ENCODE measurements at places on chromosomes 2 and 18.

DNA sequence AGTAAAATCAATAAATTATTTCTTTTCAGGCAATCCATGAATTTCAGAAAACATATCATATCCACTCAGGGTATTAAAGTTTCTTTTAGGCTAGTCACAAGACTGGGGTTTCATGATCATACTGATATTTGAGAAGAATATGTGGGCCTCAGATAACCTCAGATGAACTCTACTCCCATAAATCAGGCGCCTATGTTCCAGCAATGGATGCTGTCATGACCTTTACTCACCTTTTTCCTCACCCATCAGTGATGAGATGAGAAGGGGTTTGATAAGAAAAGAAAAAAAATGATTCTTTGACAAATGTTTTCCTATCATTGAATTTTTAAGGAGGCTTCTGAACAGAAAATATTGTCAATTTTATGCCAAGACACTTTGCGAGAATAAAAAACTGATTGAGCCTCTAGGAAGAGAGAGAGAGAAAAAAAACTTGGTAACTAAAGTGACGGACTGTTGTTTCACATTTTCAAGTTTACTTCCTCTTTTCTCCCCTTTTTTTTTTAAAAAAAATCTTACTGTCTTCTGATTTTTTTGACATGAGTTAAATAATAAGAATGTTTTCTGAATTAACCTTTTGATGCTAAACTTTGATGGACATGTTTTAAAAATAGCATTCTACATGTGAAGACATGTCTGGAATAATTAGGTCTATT, 309.1 kb upstream of the MAP2 start:
- DNase-seq, result no peak

GRCh38 chr2:128300151-128301020, 18.3 kb downstream of the HS6ST1 start:
- DNase-seq, result no peak

GRCh38 chr2:237715459-237715947, 83.1 kb upstream of the RBM44 start:
- DNase-seq, result no peak

GRCh38 chr2:98524168-98524567, 79.5 kb downstream of the INPP4A start:
- no peak for DNase-seq

GRCh38 chr2:130825231-130825965, 11.3 kb upstream of the ARHGEF4 start:
- no peak for DNase-seq

GRCh38 chr2:176147210-176147799, 4.0 kb upstream of the HOXD4 start:
- DNase-seq, result no peak

DNA sequence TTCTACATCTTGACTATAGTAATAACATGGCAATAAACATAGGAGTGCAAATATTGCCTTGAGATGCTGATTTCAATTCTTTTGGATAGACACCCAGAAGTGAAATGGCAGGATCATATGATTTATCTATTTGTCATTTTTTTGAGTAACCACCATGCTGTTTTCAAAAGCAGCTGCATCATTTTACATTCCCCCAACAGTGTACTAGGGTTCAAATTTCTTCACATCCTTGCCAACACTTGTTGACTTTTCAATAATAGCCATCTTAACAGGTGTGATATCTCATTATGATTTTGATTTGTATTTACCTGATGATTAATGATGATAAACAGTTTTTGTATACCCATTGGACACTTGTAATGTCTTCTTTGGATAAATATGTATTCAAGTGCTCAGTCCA, 90.8 kb downstream of the STRADB start:
- DNase-seq, result no peak

- DNase-seq, result no peak
These were observed 250.9 kb downstream of the DSEL start for GRCh38 chr18:67265464-67266245.

DNA sequence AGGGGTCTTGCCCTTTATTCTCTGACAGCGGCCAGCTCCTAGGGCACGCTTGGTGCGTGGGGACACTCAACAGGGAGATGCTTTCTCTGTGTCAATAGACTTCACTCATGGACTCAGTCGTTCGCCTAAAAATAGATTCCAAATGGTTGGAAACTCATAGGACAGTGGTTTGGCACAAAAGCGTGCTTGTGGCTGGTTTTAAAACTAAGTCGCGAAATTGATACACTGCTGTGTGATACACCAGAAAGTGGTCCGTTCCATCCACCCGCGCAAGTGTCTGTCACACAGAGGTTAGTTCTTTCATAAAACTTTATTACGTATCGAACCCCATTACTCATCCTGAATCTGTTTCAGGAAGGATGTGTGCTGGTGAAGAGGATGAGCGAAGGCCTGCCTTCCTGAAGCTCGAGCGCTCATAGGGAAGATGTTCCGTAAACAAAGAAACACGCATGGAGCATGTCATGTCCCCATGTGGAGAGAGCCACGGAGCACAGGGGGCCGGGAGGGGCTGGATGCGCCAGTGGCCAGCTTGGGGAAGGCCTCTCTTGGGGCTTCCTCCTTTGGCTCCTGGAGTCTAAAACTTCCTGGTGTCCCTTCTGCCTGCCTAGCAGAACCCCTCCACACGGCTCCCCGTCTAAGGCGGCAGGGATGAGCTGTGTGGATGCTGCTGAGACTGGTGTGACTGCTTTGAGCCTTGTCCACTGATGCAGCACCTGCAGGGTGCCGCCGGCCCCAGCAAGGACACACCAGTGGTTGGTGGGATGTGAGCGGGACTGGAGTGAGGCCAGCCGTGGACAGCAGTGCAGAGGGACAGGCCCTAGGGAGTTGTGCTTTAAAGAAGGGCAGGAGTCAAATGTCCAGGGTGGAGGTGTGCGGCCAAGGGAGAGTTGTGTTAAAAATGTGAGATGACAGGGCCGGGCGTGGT, 207.2 kb downstream of the GBX2 start:
- DNase-seq, result peak; percentile 48

DNA sequence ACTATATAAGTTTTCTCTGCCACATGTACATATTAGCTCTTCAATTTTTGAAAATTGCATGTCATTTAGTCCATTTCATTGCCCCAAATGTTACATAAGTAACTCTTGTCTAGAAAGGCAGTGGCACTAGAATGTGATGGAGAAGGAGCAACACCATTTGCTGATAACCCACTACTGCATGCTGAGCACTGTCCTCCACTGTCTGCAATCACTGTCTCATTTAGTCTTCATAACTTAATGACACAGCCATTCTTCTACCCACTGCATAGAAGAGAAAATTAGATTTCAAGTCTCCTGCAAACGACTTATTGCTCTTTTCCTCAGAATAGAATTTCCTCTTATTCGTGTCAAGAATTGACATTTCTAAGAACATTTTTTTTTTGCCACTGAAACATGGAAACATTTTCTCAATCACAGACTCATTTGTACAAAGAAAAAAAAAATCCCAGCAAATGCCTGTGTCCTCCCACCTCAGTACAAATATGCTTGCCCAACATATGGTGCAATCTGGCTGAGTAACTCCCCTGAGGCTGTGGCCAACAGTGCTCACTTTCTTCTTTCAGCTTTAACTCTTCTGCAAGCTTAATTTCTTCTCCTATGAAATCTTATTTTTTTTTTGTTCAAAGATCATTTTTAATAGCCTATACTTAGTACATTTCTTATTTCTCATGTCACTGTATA, 768.6 kb upstream of the HS6ST1 start:
- DNase-seq, result no peak

DNA sequence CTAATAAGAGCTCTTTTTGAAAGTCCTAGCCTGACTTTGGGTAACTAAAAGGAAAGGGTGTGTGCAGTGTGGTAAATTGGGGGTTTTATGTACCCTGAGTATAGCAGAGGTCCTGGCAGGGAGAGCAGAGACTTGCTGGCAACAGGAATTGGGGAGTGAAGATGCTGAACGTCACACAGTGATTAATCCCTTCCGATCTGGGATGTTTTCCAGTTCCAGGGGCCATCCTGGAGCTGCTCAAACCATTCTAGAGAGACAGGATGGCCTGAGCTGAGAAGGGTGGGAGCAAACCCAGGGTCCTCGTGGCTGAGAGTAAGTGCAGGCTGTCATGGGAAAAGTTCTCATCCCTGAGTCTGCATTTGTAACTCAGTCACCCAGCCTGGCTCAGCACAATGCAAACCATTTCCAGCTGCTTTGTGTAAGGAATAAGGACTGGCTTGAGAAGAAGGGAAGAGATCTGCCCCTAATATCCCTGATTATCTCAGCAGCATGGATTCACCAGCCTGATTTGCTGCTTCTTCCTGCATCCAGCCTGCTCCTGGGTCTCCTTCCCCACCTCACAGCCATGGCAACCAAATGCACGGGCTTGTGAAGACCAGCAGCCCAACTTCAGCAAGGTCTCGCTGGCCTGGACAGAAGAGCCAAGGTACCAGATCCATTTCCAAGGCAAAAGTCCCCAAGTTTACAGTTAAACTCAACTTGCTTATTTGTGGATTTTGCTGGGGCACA, 47.1 kb upstream of the CELF4 start:
- DNase-seq, result no peak

DNA sequence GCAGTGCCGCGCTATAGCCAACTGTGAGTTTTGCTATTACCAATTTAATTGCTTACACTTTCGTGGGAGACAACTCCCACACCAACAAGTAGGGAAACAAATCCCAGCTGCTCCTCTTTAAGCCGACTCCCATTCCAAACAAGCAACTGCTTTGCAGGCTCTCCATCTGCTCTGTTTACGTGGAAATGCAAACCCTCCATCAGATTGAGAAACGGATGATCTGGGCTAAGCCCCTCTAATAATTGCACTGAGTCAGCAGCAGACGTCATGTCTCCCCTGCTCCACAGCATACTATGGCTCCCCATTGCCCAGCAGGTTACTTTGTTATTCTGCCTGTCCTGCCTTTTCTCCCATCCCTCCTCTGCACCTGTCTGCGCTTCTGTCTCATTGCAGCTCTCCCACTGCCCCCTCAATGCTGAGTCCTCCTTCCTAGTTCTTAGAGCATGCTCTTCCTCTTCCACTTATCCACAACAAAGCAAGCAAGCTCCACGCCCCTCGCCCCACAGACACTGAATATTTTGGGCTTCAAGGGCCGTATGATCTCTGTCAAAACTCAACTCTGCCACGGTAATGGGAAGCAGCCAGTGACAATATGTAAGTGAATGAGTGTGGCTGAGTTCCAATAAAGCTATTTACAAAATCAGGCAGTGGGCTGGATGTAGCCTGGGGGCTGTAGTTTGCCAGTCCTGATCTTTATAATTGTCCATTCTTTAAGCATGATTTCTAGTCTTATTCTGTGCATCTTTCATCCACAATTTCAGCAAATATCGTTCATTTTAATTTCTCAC, 39.5 kb upstream of the ARL4C start:
- DNase-seq, result no peak

DNA sequence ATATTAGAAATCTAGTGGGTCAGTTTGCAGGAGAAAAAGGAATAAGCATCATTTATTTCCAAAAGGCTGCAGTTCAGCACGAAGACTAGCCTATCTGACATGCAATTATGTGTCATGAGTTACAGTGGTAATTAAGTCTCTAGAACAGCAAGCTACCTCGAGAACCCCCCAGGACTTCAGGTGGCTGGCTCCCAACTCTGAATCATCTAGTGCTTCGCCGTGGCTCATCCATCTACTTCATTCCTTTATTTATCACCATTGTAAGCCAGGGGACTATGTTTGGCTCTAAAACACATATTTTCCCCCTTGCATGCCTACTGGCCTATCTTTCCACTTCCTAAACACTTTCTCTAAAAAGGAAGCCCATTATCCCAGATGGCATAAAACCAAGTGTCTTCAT, 121.6 kb downstream of the TXNL1 start:
- no peak for DNase-seq

GRCh38 chr18:13051950-13052349, 60.8 kb downstream of the CEP192 start:
- no peak for DNase-seq

GRCh38 chr2:46951290-46952064, 35.9 kb upstream of the MCFD2 start:
- DNase-seq, result no peak

GRCh38 chr2:40859617-40860016, 407.7 kb upstream of the SLC8A1 start:
- no peak for DNase-seq

DNA sequence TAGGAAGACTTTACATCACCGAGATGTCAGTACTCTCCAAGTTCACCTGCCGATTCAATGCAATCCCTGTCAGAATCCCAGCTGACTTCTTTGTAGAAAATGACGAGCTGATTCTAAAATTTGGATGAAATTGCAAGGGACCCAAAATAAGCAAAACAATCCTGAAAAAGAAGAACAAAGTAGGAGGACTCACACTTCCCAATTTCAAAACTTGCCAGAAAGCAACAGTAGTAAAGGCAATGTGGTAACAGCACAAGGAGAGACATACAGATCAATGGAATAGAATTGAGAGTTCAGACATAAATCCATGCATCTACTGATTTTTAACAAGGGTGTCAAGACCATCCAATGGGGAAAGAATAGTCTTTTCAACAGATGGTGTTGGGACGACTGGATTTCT, 52.2 kb downstream of the SMAD7 start:
- no peak for DNase-seq

- no peak for DNase-seq
These were observed 64.9 kb upstream of the ZSWIM2 start for GRCh38 chr2:186913870-186914269.

GRCh38 chr18:6452194-6452593, 37.5 kb upstream of the L3MBTL4 start:
- DNase-seq, result no peak

GRCh38 chr18:31424383-31424988, 23.1 kb upstream of the DSG3 start:
- DNase-seq, result no peak

DNA sequence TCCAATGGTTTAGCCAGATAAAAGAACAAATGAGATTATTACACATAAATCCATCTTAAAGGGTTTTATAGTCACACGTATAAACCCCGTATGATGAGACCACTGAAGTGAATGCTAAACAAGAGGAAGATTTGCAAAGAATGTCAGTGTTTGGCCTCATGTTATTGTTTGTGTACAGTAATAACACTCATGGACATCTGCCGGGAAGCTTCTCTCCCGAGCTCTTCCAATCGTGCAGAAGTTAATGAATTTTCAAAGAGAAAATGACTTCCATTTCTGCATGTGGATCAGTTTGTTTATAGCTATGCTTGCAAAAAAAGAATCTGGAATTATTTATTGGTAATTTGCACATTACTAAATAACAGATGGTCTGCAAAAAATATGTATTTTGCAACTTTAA, 88.5 kb upstream of the APCDD1 start:
- no peak for DNase-seq

- DNase-seq, result no peak
These were observed 15.3 kb downstream of the SIX3 start for GRCh38 chr2:44956843-44957242.

GRCh38 chr2:162006337-162006736, 67.7 kb downstream of the DPP4 start:
- DNase-seq, result no peak

DNA sequence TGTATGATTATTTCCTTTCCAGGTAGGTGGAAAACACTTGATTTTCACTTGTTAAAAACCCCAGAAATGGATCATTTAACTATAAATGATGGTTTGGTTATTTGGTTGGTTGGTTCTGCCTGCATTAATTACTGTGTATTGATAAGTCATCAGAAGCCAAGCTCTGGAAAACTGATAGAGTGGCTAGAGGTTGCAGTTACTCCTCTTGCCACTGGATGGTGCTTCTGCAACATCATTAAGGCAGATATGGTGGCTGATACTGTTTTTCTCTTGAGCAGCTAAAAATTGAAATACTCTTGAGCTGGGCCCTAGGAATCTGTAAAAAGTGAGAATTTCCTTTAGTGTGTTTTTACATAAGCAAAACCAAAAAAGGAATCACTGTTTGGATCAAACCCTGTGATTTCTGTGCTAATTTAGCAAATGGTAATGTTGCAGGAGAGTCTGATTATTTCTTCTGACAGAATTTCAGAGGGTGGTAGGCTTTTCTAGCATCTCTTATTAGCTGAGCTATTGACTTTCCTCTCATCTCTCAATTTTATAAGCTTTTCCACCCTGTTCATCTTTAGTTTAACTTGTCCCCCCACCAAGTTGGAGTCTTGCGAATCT, 54.3 kb downstream of the RAB10 start:
- no peak for DNase-seq
